Stimulated activated CD8-positive, alpha-beta memory T cell treated with anti-CD3 and anti-CD28 coated beads, Interleukin-2, amount 100 ng/mL, for 48 hours (primary cell): ENCODE measurements at places on chromosomes 11 and 22.
A peak's percentile ranks its signal among the peaks of the same experiment; 100 is the strongest.

DNA sequence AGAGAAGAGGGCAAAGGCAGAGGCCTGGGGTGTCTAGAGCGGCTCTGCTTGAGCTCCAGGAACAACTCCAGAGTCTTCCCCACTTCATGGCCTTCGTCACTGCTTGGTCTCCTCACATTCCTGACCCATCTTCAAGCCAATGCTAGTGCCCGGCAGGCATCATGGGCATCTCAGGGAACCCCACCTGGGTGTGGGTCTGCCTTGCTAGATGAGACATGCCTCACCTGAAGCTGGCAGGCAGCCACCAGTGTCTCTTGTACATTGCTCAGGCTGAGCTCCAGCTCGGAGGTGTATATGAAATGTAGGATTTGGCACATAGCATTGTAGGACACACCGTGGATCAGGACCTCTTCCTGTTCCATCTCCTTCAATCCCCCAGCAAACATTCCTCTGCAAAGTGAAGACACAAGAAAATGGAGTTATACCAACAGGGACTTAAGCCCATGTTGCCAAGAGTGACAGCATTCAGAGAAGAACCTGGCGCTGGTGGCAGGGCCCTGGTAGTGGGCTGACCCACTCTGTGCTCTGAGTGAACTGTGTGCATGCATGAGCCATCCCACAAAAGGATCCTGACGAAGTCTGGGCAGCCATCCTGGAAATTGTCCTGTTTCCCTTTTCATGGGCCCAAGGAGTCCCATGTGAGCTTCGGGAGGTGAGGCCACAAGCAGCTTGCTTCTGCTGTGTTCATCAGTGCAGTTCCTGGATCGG, 24.3 kb downstream of the KLHL22 start:
- no peak for DNase-seq

- DNase-seq = no peak
Measured at GRCh38 chr11:80424012-80424695, 983.3 kb upstream of the TENM4 start.

- DNase-seq = no peak
Measured at GRCh38 chr11:20963596-20963995, 294.2 kb downstream of the NELL1 start.

GRCh38 chr11:12653729-12654128, 20.5 kb upstream of the TEAD1 start:
- DNase-seq = no peak

- DNase-seq = no peak
Measured at GRCh38 chr11:23078289-23078971, 218.2 kb upstream of the CCDC179 start.

- DNase-seq = peak; percentile 54
Measured at GRCh38 chr11:46295312-46296058, 18.0 kb downstream of the CREB3L1 start.

GRCh38 chr22:46972901-46973831, 210.7 kb downstream of the TBC1D22A start:
- DNase-seq = no peak

GRCh38 chr11:104609311-104610085, 288.8 kb downstream of the CASP12 start:
- no peak for DNase-seq

DNA sequence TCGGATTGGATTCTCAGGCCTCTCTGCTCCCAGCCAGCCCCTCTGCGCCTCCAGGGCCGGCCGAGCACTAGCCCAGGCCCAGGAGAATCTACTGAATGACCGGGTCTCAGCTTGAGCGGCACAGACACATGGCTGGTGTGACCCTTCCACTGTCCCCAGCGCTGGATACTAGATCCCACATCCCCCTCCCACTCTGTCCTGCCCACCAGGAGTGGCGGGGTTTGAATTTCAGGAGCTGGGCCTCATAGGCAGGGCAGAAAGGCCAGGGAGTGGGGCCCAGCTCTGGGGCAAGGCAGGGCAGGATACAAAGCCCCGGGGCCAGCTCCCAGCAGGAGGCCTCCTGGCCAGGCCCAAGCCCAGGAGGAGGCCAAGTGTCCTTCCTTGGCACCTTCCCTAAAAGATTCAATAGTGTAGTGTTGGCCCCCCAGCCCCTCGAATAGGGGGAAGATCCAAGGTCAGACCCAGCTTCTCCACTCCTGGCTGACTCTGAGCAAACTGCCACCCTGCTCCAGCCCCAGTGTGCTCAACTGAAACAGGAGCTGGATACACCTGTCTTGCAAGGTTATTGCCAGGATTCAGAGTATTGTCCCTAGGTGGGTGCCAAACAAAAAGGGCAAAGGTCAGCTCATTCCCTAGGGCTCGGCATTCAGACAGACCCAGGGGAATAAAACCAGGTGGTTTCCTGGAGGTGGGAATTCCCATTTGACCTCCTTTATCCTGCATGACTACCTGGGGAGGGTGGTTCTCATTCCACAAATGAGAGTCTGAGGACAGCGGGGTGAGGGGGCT, 22.5 kb upstream of the TCF20 start:
- DNase-seq = no peak

GRCh38 chr22:47928631-47929030, 1166.2 kb downstream of the TBC1D22A start:
- DNase-seq = no peak

- peak; percentile 23 for DNase-seq
Measured at GRCh38 chr22:49046546-49047361, 780.9 kb downstream of the BRD1 start.

GRCh38 chr22:29817724-29818123, 20.4 kb downstream of the ASCC2 start:
- DNase-seq = no peak

DNA sequence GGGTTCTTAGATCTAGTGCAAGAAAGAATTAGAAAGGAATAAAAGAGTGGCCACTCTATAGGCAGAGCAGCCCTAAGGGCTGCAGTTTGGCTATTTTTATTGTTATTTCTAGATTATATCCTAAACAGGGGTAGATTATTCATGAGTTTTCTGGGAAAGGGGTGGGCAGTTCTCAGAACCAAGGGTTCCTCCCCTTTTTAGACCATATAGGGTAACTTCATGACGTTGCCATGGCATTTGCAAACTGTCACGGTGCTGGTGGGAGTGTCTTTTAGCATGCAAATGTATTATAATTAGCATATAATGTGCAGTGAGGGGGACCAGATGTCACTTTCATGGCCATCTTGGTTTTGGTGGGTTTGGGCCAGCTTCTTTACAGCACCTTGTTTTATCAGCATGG, 44.6 kb downstream of the METTL15 start:
- DNase-seq = no peak

DNA sequence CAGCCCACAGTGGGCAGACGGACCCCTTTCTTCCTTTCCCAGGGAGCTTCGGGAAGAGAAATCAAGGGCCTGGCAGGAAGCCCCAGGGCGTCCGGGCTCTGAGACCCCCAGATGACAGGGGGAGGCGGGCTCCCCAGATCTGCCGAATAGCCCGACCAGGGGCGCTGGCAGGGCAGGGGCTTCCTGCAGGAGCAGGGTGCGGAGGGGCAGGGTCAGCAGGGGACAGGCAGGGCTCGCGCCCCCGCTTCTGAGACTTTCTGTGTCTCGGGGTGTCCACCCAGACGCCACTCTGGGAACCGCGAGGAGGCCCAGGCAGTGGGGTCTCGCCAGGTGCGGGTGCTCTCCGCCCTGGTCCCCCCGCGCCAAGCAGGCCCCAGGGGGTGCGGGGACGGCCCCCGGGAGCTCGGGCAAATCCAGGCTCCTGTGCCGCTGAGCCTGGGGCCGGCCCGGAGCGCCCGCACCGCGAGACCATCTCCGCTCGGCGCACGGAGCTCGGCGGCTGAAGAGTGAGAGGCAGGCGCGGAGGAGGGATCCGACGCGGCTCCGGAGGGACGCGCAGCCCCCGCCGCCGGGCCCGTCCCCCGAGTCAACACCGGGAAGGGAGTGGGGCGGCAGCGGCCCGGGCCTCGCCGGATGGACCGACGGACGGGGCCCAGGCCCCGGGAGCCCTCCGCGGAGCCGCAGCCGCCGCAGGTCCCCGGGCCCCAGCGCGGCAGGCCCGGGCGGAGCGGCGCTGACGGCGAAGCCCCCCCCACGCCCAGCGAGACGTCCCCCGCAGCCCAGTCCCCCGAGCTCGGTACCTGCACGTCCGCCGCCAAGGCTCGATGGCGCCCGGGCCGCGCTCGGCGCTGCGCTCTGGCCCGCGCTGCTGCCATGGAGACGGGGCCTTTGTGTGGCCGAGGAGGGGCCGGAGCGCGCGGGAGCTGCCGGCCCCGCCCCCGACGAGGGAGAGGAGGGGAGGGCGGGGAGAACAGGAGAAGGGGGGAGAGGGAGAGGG, at the start of gene PLXNB2:
TSS of gene PLXNB2 (minus strand) at position 894 of the 997 bp plus-strand sequence. CDS start 17,062 bp downstream, outside the sequence.
- DNase-seq = no peak

DNA sequence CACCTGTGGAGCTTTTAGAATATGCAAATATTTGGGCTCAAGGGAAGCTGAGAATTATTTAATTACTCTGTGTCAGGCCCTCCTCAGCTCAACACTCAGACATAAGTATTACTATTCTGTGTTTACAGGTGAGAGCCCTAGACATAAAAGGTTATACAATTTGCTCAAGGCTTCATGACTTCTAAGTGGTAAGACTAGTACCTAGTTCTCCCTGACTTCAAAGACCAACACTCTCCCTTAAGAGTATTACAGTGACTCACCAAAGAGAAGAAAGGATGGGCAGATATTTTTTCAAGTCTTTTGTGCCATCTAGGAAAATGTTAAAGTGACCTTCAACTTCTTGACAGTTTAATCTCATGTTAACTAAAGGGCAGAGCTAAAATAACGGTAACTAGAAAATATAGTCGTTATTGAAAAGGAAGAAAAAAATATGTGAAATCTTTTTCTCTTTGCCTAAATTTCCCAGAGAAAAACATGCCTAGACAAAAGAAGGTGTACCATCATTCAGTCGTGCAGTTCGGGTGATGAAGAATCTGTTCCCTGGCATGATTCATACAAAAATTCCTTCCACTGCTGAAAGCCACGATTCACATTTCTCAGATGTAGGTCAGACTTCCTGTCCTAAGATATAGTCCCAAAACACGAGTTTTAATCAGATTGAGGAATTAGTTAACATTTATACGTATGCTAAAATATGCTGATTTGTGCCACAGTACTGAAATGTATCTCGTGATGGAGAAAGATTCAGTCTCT, 849.1 kb upstream of the API5 start:
- DNase-seq = no peak

DNA sequence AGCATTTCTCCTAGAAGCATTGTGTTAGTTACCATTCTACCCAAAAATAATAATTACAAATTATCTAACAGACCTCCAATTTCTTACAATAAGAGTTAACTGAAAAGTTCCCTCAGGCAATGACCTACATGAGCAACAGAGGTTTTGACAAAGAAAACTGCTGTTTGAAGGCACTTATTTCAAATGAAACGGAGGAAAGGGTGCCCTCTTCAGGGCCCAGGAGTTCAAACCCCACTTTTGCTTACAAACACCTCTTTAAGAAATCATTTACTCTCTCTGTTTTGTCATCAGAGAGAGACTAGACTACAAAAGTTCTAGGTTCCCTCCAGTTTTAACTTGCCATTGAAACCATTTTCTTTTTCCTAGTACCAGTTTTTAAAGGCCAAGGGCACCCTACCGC, 56.7 kb downstream of the AMBRA1 start:
- DNase-seq = no peak

GRCh38 chr11:2664791-2665525, 34.8 kb downstream of the KCNQ1OT1 start:
- no peak for DNase-seq

- DNase-seq = no peak
Measured at GRCh38 chr11:85827748-85828639, 17.1 kb upstream of the SYTL2 start.

DNA sequence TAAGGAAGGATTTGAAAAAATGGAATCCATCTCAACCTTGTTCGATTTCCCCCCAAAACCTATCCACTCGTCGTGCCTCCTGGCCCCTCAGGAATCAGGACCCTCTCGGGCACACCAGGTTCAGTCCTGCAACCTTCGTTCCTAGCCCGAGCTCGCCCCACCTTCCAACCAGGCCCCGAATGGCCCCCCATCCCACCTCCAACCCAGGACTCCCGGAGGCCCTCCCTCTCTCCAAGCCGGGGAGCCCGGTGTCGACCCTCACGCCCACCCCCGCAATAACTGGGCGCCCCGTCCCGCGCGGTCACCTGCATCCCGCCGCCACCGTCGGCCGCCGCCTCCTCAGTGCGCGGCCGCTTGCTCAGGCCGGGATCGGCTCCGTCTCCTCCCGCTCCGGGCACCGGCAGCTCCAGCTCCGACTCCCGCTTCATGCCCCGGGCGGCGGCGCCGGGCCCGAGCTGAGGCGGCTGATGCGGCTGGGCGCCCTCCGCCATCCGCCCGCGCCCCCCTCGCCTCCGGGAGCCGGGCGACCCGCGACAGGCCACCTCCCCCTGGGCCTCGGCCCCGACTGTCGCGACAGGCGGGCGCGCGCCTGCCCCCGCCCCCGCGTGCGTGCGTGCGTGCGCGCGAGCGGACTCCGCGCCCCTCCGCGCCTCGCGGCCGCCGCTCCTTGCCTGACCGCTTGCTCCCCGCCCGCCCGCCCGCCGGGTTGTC, 534 bp downstream of the RBFOX2 start:
- DNase-seq = no peak

- DNase-seq = no peak
Measured at GRCh38 chr11:62792202-62792575, 383 bp upstream of the TMEM223 start.

DNA sequence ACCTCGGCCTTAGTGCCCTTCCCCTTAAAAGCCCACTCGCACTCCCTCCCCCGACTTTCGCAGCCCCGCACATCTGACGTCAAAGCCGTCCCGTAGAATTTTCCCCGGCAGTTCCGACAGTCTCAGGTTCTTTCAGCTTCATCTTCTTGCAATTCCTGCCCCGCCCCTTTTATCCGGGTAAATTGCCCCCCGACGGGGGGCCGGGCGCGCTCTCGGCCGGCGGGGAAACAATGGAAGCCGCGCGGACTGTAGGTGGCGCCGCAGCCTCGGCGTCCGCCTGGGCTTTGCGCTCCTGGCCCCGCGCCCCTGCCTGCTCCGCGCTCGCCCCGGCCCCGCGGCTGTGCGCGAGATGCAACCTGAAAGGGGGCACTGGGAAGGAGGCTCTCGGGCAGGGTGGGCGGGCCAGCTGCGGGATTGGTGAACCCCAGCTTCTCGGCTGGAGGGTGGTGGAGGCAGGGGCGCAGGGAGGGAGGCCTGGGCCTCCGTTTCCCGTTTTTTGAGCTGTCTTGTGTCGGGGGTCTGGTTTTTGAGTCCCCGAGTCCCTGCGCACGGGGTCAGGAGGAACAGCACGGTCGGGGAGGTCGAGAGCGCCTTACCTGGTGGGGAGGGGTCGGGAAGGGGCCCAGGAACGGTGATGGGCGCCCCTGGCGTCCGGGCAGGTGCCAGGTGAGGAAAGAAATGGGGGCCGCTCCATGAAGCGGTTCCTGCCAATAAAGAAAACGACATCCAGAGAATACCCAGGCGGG, 859 bp upstream of the FGF19 start:
- no peak for DNase-seq

GRCh38 chr22:44182588-44183286, 2.0 kb downstream of the PARVG start:
- peak; percentile 24 for DNase-seq

DNA sequence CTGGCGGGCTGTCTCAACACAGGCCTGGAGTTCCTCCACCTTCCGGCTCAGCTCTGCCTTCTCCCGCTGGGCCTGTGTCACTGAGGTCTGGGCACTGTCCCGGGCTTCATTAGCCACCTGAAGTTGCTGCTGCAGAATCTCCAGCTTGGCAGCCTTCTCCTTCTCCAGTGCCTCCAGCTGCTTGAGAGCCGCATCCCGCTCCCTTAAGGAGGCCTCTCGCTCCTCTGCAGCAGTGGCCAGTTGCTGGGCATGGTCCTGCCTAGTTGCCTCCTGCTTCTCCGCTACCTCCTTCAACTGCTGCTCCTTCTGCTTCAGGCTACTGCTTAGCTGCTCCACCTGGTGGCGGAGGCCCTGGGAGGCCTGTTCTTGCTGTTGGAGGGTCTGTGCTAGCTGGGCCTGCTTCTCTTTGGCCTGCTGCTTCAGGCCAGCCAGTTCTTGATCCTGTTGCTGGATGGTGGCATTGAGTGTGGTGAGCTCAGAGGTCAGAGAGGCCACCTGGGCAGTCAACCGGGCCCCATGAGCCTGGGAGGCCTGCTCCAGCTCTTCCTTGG, 16.9 kb downstream of the IL18BP start:
- no peak for DNase-seq
